Activated naive CD4-positive, alpha-beta T cell treated with Interleukin-2 at 50 U/mL for 16 hours (primary cell): ENCODE measurements at places on chromosomes 11 and 22.

GRCh38 chr11:108914211-108914610 lies 249.3 kb downstream of the DDX10 start:
- no peak for DNase-seq

- no peak for DNase-seq
Observed at GRCh38 chr22:39148026-39148726, 4.3 kb downstream of the CBX7 start.

GRCh38 chr22:19406281-19406811 lies 25.2 kb downstream of the HIRA start:
- no peak for DNase-seq

DNA sequence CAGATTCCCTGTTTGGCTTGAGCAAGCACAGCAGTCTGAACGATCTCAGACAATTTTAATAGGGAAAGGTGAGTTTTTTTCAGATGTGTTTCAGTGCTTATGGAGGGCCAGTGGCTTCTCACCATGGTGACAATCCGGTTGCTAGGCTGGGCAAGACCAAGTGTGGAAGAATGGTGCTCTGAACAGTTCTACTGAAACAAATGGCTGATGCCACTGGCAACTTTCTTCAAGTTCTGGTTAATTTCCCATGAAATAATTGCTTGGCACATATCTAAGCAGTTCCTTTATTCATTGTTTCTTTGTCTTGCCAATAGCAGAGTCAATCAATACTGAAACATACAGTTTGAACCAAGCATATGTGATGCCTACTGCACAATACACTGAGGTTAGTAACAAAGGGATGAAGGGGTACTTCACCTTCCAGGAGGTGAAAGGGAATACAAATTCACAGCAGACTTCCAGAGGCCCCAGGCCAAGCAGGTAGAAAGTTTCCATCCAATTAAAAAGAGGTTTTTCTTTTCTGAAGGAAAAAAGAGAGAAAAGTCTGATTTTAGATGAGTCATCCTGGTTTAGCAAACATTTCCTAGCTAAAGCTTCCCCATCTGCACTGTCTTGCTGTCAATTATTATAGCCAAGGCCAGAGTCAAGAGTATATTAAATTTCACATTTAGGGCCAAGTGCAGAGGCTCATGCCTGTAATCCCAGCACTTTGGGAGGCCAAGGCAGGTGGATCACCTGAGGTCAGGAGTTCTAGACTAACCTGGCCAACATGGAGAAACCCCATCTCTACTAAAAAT lies 21.2 kb upstream of the NDUFC2 start:
- no peak for DNase-seq

GRCh38 chr11:21582791-21583190 lies 610.1 kb upstream of the ANO5 start:
- DNase-seq: no peak

GRCh38 chr11:133955945-133956421 lies 785 bp downstream of the IGSF9B start:
- DNase-seq: no peak

GRCh38 chr22:17121233-17122195 lies at the start of gene TMEM121B:
TMEM121B (minus strand) TSS chr22:17121360; CDS start chr22:17121127, 233 bp downstream.
- peak; percentile 21 for DNase-seq

DNA sequence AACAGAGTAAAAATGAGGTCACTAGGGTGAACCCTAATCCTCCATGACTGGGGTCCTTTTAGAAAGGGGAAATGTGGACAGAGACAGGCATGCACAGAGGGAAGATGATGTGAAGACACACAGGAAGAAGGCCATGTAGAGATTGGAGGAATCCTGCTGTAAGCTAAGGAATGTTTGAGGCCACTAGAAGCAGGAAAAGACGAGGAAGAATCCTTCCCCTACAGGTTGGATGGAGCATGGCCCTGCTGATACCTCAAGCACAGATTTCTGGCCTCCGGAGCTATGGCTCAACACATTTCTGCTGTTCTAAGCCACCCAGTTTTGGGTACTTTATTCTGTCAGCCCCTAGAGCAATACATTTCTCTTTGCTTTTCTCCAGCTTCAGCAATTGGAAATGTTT lies 486.9 kb downstream of the MIAT start:
- no peak for DNase-seq

DNA sequence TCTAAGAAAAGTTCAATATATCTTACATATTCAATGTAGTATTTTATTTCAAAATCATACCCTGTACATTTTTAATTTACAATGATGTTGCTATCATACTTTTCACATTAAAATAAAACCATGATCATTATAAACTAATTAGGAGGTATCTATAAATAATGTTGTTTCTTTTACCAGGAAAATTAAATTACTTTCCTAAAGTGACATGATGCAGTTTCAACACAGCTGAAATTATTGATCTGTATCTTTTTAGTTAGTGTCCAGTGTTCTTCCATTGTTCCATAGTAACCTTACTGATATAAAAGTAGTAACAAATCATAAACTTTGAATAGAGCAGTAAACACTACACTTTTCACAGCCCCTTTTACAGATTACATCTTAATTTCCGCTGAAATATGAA lies 29.7 kb downstream of the GRIA4 start:
- DNase-seq: no peak

- no peak for DNase-seq
Observed at GRCh38 chr11:127624306-127624856, 623.8 kb upstream of the KIRREL3 start.

DNA sequence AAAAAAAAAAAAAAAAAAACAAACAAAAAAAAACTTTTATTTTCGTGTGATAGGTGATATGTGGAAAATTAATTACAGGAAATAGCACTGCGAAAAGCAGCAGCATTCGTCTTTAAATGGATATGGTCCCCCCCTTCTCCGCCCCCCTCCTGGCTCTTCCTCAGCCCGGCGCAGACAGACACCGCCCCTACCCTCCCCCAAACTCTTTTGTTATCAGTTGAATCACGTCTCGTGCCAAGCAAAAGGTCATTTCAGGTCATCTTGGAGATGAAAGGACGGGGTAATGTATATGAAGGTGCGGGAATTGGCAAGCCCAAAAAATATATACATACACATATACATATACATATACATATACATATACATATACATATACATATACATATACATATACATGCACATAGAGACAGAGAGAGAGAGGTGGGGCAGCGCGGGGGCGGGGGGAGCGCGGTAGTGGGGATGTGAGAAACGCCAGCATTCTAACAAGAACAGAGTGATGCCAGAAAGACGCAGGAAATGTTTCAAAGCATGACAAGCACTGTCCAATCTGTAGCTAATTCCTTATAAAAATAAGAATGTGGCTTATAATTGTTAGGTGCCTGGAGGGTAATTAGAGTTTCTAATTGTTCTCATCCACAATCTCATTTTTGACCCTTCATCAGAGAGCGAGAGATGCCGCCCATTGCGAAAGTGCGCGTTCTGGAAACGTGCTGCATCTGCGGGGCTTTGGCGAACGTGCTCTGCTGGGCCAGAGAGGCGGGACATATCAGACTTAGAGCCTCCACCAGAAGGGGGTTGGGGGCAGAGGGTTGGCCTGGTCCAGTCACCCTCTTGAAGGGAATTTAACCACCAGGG lies 214.5 kb upstream of the UBASH3B start:
- no peak for DNase-seq

DNA sequence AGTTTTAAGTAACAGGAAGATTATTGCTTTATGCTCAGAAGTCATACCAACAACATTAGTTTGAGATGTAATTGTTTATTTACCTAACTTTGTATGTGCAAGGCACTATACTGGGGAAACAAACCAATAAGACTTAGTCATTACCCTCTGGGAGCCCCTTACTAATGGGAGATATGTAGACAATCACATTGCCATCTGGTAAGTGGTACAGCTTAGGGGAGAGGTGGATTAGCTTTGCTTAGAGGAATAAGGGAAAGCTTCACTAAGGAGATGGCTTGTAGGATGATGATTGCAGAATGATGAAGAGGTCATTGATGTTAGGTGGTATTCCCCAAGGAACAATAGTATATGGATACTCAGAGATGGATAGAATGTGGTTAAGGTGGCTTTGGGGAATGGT lies 17.5 kb downstream of the EMSY start:
- no peak for DNase-seq

- no peak for DNase-seq
Observed at GRCh38 chr11:72072348-72072747, 8.0 kb downstream of the NUMA1 start.

DNA sequence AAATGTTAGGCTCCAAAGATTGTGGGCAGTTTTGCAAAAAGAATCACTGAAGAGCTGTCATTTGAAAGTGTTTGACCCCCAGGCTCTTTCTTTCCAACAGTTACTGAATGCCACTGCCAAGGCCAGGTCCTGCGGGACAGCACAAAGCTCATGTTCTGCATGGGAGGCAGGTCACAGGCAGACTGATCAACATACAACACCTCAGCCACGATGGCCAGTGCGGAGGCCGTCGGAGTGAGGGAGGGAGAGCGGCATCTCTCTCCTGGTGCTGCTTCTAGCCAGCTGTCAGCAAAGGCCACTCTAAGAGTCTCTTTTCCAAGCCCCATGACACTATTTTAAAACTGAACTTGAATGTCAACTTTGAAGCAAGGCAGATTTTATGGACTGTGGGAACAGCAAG lies 49.9 kb downstream of the ARFGAP3 start:
- DNase-seq: no peak

DNA sequence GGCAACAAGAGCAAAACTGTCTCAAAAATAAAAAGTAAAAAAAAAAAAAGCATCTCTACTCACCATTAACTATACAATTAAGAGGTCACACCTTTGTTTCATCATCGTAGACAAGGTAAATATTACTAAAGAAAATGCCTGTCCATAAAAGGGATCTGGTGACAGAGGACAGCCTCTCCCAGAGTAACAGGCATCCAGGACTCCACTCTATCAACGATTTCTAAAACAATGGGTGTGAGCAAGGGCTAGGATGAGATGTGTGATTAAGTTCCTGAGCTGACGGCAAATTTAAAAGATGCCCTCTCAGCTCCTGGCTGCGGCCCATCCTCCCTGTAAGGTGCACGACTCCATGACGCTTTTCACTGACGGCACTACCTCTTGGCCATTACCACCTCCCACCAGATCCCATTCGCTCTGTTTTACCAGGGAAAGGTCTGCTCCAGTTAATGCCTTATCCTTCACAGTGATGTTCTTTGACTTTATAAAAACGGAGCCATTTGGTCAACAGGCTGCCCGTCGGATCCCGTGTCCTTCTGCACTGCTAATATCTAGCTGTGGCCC lies 2.3 kb upstream of the TMEM45B start:
- DNase-seq: no peak

DNA sequence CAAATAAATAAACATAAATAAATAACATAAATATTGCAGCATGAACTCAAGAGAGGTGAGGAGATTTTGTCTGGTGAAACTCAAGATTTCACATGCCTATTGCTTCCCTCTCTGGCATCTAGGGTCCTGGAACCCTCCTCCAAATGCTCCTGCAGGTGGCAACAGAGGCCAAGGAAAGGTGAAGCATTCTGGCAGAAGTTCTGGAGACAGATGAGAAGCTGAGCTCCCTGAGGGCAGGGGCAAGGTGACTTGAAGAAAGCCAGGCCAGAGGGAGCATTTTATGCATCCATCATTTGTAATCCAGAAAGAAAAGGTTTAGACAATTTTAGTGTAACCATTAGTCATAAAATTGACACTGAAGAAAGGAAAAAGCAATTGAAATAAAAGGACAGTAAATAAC lies 64.9 kb downstream of the ENDOD1 start:
- DNase-seq: peak; percentile 66

- no peak for DNase-seq
Observed at GRCh38 chr22:36731916-36732315, 28.4 kb upstream of the CACNG2 start.

DNA sequence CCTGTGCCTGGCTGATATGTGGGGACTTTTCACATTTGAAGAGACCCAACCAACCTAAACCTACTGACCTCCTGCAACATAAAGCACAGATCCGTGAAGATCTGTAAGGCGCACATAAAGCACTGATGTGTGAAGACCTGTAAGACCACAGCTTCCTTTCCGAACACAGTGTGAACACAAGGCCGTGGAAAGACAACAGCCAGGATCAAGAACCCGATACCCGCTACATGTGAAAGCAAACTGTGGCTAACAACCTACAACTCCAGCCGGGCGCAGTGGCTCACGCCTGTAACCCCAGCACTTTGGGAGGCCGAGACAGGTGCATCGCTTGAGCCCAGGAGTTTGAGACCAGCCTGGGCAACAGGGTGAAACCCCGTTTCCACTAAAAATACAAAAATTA lies 17.6 kb upstream of the PPFIA1 start:
- no peak for DNase-seq

DNA sequence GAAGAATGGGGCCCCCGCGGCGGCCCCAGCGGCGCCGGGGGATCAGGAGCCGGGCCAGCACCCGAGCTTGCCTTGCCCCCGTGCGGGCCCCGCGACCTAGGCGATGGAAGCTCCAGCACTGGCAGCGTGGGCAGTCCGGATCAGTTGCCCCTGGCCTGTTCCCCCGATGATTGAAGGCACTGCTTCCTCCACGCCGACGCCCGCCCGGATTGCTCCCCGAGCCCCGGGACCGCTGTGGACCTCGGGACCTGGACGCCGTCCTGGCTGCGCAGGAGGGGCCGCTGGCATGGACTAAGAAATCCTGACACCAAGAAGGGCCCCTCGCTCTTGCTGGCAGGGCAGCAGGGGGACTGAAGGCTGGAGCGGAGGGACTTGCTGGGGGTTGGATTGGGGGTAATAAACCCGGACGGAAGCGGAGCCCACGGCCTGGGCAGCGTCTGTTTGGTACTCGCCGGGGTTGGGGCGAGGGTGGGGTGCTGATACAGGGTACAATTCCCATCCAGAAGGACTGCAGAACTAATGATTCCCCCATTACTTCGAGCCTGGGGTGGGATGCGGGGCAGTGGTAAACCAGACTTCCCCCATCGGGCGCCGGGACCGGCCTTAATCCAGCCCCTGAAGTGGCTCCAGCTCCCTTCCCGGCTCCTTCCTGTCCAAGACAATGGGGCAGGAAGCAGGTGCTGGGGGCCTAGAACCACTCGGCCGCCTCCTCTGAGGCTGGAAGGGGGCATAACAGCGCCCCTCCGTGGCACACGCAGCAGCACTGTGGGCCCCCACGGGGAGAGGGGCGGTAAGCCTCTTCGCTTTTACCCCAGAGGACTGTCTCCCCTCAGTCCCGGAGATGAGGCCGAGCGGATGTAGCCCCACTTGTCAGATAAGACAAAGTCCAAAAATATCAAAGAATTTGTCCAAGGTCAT lies 1.0 kb downstream of the CCDC85B start:
- DNase-seq: peak; percentile 17

DNA sequence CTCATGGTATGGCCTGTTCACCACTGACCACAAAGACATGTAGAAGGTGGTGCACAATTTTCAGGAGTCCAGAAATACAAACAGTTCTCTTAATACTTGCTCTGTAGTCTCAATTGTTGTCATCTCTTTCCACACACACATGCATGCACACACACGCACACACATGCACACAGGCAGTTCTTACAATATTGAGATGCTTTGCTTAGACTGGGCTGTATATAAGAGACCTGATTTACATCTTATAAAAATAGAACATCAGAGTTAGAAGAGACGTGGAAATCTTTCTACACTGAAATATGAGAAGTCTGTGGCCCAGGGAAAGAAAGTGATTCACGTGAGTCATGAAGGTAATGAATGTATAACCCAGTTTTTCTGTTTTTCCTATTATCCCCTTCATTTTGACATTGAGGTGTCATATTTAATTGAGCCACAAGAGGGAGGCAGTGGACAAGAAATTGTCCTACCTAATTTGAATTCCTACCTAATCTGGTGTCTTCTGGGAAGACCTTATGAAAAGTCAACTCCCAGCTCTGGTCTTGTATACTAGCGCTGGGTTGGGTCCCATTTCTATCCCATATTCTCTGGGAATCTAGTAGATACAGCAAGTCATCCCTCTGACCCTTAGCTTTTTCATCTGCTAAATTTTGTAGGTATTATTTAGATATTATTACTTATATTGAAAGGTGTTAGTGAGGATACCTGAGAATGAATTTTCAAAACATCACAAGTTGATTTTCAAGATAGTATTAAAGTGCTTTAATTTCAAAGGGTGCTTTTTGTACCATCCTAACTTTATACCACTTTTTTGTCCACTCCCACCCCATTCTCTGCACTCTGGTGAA lies 14.9 kb upstream of the MS4A4A start:
- DNase-seq: no peak
